Fibroblast of skin of right quadriceps (primary cell): ENCODE measurements at places on chromosomes 2 and 18.

DNA sequence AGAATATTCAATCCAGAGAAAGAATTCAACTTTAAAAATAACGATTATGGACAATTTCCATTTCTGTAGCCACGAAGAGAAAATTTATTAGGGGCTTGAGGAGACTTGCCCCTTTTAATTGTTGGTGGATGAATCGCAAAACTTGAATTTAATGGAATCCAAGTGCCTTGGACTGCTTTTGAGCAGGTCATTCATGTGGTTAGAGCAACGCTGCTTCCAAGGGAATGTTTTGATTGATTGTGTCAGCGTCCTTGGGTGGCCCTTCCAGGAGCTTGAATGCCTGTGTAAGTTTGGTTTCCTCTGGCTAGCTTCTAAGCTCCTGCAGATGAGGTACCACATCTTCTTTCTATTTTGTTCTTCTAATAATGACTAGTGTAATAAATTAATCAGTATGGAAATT is 213.4 kb downstream of the LTBP1 start:
- peak; percentile 89 for DNase-seq

GRCh38 chr2:82591718-82592117 is 1867.4 kb downstream of the SUCLG1 start:
- DNase-seq: no peak

- DNase-seq: no peak
Measured at GRCh38 chr18:12253027-12253426, 1.1 kb upstream of the CIDEA start.

DNA sequence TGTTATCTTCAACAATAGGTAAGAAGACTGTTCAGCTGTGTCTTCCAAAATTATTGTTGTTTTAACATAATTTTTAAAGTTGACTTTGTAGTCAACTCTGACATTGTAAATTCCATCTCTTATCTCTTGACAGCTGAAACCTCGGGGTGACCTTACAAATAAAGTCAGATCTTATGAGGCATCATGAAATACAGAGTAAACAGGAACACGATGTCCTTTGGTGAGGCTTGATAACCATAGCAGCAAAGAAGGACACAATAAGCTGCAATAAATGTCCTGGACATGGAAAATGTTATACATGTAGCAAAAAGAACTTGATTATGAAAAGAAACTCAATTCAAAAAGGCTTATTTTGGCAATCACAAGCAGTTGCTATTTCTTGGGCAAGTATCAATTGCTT is 618.9 kb upstream of the SLC39A10 start:
- no peak for DNase-seq

DNA sequence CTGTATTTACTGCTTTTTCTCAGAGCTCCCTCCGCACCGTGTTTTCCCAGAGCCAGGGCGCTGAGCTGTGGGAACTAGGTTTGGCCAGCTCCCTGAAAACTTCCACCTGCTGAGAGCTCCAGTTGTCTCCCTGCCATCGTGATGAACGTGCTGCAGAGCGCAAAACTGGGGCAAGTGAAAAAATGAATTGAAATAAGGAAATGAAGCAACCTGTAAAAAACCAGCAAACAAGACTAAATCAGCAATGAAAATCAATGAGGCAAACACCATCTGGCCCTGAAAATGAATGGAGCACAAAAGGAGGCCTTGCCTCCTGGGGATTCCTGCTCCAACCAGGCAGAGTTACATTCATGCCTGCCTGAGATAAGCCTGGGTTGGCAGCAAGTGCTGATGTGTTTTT is 129.9 kb downstream of the MARCHF4 start:
- no peak for DNase-seq

DNA sequence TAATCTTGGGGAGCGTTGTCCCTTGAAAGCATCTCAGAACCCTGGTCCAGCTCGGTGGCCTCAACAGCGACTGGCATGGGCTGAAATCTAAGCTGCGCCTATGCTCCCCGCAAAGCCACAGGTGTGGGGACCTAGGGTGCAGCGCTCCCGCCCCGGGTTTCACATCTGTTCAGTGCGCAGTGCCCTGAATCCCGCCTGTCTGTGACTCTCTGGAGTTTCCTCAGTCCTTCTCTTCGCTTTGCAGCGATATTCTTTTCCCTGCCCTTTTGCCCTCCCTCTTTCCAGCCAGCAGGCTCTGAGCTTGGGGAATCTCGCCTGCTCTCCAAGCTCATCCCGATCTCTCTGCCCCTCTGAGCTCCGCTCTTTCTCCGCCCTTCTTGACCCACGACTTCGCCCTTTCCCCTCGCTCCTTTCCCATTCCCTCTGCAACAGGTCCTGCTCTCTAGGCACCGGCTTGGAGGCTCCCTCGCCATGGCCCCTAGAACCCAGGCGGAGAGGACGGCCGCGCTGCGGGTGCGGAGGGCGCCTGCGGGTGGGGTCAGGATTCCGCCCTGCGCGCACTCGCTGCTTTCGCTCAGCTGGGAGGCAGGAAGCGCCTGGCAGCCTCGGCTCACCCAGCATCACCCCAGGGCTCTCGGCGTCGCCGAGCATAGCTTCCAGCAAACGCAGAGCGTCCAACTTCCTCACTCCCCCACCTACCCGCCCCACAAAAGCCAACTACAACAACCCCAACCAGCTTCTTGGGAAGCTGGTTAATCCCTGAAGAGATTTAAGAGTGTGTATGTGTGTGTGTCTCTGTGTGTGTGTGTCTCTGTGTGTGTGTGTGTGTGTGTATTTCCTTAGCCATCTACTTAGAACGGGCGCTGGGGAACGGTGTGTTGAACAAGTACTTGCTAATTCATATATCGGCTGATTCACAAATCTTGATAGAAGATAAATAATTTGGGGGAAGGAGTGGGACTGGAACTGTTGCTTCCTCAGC is 1.1 kb downstream of the GRP start:
- no peak for DNase-seq

GRCh38 chr18:46516555-46516954 is 140.5 kb downstream of the LOXHD1 start:
- DNase-seq: no peak

DNA sequence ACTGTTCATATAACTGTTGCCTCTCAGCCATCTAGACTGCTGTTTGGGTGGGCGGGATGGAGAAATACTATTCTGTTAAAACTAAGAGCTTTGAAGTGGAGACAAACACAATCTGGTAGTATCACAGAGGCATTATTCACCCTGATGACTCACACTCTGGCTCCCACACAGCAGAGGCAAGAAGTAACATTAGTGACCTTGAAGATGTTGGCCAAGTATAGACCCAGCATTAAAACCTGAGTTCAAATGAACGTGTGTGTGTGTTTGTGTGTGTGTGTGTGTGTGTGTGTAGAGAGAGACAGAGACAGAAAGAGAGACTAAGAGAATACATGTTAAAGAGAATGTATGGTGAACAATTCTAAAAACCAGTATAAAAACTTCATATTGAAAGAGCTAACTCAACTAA is 22.5 kb upstream of the ACVR1 start:
- peak; percentile 87 for DNase-seq

GRCh38 chr18:28041366-28041765 is 135.6 kb downstream of the CDH2 start:
- peak; percentile 60 for DNase-seq

- DNase-seq: no peak
Measured at GRCh38 chr2:28252311-28252710, 140.3 kb upstream of the FOSL2 start.

GRCh38 chr2:238763471-238763995 is 84.4 kb upstream of the TWIST2 start:
- DNase-seq: no peak

- no peak for DNase-seq
Measured at GRCh38 chr2:68880213-68880612, 9.0 kb upstream of the BMP10 start.

DNA sequence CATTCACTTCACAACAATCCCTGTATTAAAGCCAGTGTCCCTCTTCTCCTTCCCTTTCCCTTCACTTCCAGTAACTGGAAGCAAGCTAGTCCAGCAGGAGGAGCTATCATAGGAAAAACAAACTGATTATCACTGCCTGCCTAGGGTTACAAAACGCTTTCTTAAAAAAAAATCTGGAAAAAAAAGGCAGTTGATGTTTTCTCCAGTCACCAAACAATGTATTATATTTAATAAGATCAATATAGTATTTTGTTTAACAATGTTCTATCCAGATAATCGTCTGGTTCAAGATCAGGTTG is 78.8 kb upstream of the ITGB6 start:
- DNase-seq: no peak

- DNase-seq: no peak
Measured at GRCh38 chr18:78716581-78716980, 263.0 kb upstream of the SALL3 start.

DNA sequence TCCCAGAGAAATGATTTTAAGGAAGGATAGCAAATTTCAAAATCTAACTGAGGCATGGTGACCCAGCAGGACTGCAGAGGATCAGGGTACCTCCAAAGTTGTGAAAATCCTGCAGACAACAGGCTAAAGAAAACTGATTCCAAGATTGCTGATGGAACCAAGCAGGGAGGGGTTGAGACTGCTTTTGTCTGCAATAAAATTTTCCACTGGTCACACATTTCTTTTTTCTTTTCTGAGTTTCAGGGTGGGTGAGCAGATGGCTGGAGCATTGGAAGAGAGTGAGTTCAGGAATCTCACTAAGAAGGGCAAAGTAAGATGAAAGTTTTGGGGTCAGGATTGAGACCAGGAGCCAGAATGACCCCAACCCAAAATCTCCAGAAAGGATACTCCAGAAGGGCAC is 321.0 kb downstream of the TNS1 start:
- DNase-seq: no peak

DNA sequence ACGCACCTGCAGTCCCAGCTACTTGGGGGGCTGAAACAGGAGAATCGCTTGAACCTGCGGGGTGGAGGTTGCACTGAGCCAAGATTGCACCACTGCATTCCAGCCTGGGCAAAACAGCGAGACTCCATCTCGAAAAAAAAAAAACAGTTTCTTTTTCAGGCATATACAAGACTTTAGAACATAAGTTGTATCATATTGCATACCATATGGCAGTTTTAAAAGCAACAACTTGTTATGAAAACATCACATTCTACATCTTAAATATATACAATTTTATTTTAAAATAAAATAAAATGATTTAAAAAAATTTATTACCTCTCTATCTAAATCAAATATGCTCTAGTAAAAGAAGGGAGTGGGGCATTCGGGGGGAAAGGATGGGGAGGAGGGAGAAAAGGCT is 39.4 kb upstream of the SP5 start:
- DNase-seq: no peak

GRCh38 chr2:204019572-204020501 is 83.3 kb downstream of the ICOS start:
- DNase-seq: peak; percentile 4

DNA sequence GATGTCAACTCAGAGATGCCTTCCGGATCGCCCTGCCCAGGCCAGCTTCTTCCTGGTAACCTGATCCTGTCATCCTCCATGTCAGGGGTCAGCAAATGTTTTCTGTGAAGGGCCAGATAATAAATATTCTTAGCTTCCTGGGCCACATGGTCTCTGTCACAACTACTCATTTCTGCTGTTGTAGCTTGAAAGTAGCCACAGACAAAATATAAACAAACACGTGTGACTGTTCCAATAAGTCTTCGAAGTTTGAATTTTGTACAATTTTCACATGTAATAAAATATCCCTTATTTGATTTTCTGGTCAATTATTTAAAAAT is 35.8 kb downstream of the ANXA4 start:
- DNase-seq: no peak

DNA sequence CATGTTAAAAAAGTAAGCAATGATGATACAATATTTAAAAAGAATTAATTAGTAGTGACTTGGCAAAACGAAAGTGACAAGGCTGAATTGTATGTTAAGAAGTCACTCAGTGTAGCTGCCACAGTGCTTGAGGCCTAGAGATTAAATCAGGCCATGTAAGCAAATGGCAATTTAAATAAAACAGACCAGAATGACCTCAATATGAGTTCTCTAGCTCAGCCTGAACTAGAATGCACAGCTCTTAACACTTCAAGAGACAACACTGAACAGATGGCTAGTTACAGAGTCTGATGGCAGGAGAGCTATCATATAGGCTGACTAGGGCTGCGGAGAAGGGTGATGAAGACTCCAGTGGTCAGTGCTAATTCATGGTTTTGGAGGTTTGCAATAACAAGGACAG is 117.9 kb upstream of the ZBTB14 start:
- no peak for DNase-seq

- DNase-seq: peak; percentile 77
Measured at GRCh38 chr2:205511641-205512040, 170.7 kb upstream of the NRP2 start.

DNA sequence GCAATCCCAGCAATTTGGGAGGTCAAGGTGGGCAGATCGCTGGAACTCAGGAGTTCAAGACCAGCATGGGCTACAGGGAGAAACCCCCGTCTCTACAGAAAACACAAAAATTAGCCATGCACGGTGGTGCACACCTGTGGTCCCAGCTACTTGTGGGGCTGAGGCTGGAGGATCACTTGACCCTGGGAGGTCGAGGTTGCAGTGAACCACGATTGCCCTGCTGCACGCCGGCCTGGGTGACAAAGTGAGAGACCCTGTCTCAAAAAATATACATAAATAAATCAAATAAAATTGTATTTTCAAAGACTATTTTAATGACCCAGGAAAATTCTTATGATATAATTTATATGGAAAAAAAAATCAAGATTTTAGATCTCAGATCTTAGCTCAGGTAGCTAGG is 191.5 kb downstream of the ZFP36L2 start:
- no peak for DNase-seq

DNA sequence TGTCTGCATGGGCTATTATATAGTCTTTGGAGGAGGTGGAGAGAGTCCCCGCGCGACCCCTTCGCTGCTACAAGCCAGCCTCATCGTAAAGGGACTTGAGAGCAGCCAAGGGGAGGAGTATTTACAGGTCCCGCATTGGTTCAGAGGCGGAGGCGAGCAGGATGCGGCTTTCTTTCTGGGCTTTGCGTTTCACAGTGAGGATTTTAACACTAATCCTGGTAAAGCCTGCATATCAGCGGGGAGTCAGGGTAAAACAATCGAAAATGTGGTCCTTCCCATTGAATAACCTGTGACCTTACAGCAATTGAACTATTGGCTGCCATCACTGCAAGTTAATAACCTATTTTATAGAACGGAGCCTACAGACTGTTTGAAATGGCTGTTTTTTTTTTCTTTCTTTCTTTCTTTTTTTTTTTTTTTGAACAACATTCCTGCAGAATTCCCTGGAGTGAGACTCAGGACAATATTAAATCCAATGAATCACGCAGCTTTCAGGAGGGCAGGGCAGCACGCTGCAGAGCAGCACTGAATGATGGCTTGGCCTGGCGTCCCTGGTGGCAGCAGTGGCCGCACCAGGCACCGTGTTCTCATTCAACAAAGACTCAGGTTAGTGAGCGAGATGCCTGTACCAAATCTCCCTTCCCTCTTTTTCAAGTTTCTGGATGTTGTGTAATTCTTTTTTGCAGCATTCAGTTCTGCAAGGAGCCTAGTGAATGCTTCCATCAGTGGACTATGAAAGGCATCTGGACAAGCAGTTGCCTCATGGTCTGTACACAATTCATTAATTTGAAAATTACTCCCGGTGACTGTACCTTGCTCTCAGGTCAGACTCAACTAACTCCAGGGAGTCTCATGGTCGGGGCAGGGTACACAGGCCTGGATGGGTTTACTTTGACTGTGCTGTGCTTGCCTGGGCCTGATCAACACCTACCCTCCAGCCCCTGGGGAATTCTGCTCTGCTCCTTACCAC is 19.8 kb downstream of the SMIM21 start:
- DNase-seq: peak; percentile 66
